ENCODE measurements at places on chromosomes 7 and 10.

DNA sequence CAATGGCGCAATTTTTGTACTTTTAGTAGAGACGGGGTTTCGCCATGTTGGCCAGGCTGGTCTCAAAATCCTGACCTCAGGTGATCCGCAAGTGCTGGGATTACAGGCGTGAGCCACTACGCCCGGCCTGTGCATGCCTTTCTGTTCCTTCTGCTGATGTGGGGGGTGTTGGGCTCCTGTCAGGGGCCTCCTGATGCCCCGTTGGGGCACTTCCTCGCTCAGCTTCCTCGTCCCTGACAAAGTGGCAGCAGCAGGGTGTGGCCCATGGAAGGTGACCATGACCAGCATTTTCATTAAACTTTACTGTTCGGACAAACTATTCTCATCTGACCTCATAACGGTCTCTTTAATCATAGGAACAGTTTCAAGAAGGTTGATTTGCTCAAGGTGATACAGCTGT is 69.4 kb downstream of the TBXAS1 start:
- no peak for DNase-seq

DNA sequence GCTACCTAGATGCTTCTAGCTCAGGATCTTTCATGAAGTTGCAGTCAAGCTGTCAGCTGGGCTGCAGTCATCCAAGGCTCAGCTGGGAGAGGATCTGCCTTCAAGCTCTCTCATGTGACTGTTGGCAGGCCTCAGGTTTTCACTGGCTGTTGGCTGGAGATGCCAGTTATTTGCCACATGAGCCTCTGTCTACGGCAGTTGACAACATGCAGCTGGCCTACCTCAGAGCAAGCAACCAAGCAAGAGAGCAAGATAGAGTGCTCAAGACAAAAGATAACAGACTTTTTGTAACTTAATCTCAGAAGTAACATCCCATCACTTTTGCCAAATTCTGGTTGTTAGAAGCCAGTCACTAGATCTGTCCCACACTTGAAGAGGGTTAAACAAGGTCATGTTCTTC is 125.8 kb downstream of the TPST1 start:
- no peak for DNase-seq

- DNase-seq, result no peak
Observed at GRCh38 chr7:35570937-35571336, 124.0 kb downstream of the HERPUD2 start.

DNA sequence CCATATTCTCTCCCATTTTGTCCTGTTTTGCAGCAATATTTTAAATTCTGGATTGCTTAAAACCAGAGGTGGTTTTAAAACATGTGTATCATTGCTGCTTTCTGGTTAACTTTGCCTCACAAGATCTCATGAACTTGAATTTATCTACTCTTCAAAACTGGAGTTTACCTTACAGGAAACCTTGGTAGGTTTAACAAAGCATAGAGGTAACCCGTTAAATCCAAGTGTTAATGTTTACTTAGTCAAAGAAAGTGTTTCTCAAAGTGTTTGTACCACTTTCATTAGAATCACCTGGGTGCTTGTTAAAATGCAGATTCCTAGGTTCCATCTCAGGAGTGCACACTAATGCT is 44.0 kb upstream of the VDAC2 start:
- no peak for DNase-seq

- no peak for DNase-seq
Observed at GRCh38 chr7:151109094-151110048, 23.1 kb downstream of the AGAP3 start.

DNA sequence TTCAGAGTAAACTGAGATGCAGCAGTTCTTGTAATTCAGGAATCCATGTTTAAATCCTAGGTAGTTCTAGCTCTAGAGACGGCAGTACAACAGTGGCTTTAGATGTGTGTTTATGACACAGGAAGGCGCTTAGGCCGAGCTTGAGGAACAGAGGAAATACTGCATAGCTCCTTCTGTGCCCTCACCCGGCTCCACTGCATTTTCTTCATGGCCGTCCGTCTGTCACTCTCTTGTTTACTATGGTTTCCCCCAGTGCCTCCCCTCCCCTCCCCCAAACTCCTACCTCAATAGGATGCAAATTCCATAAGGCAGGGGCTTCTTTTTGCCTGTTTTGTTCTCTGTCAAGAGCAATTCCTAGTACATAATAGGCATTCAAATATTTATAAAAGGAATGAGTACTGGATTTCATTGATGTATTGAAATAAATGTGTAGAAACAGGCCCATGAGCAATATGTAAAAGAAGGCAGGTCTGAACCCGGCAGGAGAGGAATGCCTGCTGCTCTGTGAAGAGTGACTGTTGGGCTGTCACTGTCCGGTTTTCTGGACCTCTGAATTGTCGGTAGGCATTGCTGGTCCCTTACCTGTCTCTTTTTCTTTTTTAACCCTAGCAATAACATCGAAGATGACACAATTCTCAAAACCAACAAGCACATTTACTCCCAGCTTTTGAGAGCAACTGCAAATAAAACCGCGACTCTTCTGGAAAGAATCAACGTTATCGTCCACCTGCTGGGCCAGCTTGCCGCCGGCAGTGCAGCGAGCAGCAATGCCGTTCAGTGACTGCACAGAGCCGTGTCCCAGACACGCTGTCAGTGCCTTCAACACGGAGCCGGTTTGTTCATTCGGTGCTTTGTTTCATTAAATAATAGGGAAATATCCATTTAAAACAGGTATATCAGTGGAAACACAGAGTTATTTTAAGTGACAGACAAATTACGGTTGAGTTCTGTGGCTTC is 12.7 kb downstream of the MMP21 start:
- no peak for DNase-seq

GRCh38 chr10:112295853-112296830 is 12.9 kb downstream of the TECTB start:
- no peak for DNase-seq

- no peak for DNase-seq
Observed at GRCh38 chr7:28246921-28247461, 66.4 kb upstream of the JAZF1 start.

DNA sequence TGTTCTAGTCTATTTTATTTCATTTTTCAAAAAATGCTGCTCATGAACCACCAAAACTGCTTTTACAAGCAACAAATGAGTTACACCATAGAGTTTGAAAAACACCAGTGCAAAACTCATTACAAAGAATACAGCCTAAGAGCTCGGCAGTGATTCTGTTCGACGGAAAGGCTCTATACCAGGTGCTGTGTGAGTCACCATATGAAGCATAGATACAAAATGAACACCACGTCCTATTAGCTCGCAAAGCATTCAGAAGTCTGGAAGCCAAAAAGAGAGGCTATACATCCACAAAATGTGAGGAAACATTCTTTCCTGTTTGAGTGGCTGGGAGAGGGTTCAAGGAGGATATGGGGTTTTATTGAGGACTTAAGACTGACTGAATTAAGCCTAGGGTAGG is 136.1 kb downstream of the ATE1 start:
- DNase-seq, result no peak

DNA sequence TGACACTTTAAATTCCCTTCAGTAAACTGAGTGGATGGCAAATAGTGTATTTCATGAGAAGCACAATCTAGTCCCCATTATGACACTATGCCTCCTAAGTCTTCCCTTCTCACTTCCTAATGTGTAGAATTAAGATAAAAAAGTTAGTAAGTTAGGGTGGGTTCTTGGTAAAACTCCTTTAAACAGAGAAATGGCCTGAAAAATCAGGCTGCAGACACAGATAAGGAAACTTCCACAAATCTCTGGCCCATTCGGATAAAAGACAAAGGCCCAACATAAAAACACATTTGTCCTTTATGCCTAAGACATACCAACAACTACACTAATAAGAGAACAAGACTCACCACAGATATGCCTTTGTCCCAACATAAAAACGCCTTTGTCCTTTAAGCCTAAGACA is 21.5 kb downstream of the AKR1C8 start:
- no peak for DNase-seq

DNA sequence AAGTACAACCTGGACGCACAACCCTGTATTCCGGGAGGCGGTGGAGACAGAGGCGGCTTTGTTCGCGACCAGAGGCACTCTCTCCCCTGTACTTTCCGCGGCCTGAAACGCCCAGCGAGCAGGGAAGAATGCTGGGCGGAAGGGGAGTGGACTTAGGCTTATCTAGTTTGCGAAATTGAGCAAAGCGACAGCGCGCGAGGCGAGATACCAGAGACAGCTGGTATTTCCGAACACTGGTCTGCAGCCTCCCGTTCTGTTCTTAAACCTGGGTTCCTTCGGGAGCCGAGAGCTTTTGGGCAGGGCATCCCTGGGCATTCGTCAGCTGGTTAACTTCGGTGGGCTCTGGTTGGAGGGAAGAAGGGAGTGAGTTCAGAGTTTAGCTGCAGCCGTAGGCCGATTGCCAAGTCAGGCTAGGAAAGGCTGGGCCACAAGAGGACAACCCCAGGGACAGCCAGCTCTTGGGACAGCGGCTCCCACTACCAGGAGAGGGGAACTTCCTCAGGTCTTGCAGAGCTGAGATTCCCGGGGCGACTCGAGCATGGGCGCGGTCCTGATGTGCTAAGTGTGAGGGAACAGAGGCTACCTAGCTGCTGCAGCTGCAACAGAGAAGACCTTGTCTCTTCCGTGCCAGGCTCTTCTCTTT is 3.9 kb downstream of the HMX3 start:
- DNase-seq, result no peak

DNA sequence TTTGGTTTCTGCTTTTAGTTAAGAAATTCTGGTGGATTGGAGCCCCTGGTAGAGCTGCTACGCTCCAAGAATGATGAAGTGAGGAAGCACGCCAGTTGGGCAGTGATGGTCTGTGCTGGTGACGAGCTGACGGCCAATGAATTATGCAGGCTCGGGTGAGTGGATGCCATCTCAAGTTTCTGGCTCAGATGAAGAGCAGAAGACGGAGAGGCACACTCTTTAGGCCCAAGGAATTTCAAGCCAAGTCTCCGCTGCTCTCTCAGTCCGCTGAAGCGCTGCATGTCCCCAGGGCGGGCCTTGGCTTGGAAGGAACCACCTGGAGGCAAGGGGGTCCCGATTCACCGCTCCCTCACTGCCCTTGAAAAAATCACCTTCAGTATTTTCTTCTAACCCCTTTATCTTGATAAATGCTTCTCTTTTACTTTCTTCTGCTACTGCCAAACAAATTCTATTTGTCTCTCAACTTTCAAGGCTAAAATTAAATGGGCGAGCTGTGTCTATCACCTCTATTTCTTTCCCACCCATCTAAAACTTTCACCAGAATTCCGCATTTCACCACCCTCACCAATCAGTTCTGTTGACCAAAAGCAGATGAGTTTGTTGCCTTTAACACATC is 74.2 kb downstream of the ARMC3 start:
- DNase-seq, result no peak

DNA sequence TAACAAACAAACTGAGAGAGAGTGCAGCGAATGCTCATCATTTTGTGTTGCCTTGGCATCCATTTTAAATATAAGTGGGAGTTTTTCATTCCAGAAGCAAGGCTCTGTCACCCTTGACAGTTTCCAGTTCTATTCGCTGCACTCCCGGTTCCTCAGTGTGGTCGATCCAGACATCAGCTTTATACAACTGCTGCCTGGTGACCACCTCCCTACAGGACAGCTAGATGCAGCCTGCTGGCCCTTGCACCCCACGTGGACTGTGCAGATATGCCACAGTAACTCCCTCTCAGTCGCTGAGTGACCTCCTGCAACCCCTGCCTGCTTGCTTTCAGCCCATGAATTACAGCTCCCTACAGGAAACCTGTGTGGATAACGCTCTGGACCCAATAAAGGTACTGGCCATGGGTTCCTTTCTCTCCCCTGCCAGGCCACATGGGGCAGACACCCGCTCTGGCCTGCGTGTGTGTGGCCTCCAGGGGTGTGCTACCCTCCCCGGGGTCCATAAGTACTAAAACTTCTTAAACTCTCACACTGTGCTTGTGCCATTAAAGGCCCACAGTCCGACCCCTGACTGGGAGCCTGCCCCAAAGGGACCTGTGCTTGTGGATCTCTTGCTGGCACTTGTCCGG is 23.6 kb downstream of the BEND7 start:
- no peak for DNase-seq

DNA sequence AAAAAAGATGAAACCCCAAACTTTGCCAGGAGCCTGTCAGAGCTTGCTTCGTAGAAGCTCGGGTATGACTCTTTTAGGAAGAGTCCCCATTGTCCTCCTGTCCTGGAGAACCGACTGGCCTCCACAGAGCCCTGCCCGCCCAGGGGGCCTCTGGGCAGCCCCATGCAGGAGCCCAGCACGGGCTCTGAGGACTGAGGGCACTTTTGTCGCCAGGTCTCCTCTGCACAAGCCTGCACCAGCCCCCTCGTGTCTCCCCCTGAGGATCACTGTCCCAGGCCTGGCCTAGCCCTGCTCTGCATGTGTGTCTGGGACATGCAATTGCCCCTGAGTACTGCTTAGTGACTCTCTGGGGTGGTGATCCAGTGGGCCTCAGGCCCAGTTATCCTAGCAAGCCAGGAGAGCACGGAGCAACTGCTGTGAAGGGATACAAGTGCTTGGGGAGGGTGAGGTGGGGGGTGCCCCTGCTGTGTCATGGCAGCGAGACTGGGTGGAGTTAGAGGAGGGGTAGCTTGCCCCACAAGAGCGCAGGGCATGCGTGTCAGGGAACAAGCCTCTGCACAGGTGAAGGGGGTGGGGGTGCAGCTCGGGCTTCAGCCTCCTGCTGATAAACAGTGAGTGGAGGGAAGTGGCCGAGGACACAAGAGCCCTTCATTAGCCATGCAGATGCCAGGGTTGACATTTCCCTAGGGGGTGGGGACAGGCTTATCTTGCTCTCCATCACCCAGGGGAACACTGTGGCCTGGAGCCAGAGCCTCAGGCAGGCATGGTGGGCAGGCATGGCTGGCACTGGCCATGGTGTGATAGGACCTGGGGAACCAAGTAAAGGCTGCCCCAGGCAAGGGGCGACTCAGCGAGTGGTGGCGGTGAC is 143.4 kb downstream of the C10orf105 start:
- DNase-seq, result no peak

DNA sequence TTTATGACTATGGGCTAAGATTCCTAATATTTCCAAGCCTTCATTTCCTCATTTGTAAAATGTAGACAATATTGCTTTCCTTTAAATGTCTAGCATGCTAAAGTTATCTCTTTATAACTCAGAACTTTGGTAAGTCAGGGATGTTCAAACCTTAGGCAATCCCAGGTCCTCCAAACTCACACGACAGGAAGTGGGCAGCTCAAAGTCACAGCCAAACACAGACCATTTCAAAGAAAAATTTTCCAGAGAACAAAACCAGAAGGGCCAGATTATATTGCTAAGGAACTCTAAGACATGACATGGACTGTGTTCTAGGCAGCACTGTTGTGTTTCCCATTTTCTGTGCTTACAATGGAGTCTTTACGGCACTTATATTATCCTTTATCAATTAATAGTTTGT is 87.8 kb upstream of the DYNC1I1 start:
- no peak for DNase-seq

GRCh38 chr10:28906934-28907333 is 229.6 kb downstream of the BAMBI start:
- no peak for DNase-seq

GRCh38 chr10:113037218-113037617 is 87.2 kb downstream of the TCF7L2 start:
- DNase-seq, result no peak

- no peak for DNase-seq
Observed at GRCh38 chr7:158759245-158759614, 54.6 kb upstream of the NCAPG2 start.

- DNase-seq, result no peak
Observed at GRCh38 chr10:127872871-127873600, 19.7 kb downstream of the CLRN3 start.

GRCh38 chr10:128422999-128423398 is 296.8 kb upstream of the MKI67 start:
- no peak for DNase-seq

All from stimulated activated CD4-positive, alpha-beta T cell treated with anti-CD3 and anti-CD28 coated beads, Interleukin-4, amount 100 ng/mL, for 24 hours (primary cell).